ENCODE measurements at places on chromosomes 2 and 18.

DNA sequence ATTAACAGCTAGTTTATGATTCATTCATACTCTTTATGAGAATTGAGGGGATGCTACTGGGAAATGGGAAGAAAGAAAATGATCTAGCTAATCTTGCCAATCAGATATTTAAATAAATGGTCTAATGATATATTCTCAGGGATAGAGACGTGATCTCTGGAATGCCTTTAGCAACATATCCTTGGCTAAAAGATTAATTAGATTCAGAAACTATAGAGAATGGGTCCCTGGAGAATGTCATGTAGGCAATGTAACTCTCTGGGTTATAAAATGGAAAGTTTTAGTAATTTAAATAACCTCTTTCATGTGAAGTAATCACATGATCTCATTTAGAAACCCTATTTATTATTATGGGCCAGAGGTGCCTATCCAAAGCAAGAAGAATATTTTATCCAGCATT lies 771.0 kb upstream of the CDH2 start:
- DNase-seq = no peak

DNA sequence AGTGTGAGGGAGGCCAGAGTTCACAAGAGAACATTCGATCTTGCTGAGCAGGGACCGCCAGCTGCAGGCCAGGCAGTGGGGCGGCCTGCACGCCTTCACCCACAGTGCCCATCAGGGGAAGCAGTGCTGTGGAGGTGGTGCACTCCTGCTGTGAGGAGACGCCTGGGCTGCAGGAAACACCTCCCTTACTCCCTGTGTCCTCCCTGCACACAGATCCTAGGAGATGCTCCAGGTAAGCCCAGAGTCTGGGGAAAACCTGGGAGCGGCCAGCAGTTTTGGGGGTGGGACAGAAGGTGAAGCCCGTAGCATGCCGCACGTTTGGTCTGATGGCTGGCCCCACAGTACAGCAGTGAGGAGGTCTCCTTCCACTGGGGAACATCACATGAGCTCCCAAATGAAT lies 180.8 kb upstream of the RAB6C start:
- no peak for DNase-seq

- DNase-seq = no peak
These were observed 19.2 kb upstream of the GRP start for GRCh38 chr18:59200787-59201186.

- no peak for DNase-seq
These were observed 458.1 kb upstream of the RAB12 start for GRCh38 chr18:8151181-8151580.

DNA sequence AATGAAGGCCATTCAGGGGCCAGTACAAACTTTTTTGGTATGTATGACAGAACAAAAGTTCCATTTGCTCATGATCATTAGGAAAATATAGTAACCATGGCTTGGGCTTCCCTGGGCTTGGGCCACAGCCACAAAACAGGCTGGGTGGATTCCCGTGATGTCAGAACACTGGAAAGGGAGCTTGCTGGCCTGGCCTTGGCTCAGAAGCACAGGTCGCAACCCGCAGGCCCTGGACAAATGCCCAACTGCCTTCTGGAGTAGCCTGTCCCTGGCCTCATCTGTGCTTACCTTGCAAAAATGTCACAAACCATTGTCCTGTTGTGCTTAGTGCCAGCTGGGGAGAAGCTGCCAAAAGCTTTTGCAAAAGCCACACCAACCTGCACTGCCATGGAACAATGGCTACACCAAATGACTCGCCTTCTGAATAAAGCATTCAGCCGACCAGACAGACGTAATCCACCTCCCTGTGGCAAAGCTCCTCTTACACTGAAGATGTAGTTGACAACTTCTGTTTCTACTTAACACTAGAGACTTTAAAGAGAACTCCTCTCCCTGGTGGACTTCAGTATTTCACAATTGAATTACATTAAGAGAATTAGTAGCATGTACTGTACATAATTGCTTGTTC lies 125.5 kb downstream of the ANKRD44 start:
- DNase-seq = no peak

- no peak for DNase-seq
These were observed 115.0 kb upstream of the LGALSL start for GRCh38 chr2:64338910-64339500.

DNA sequence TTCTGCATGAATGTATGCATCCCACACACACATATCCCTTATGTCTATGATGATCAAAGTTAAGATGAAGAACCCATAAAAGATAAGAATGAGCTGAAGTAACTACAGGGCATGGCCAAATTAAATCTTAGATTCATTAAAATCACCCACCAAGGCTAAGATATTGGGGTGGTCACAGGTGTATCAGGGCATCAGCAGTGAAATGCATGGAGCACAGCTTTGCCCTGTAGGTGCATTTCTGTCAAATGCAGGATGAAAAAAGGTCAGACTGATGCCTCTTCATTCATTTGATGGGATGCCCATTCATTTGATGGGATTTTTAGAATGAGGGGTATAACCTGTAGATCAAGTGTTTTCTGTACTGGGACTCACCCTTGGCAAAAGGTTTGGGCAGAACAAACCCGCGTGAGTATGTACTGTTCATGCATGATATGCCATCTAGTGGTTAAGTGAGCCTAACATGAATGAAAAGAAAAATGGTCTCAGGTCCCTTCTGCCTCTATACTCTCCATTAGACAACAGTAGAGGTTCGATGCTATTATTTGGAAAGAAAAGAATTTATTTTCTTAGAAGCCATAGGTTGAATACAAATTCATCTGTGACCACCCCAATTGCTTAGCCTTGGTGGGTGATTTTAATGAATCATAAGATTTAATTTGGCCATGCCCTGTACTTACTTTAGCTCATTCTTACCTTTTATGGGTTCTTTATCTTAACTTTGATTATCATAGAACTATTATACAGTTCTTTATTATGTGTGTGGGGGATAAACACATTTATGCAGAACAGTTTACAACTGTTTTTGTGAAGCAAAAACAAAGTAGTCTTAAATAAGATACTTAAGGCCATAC lies 43.2 kb upstream of the NOSTRIN start:
- DNase-seq = no peak

- DNase-seq = no peak
These were observed 74.1 kb downstream of the CABYR start for GRCh38 chr18:24212939-24213338.

All from SIG-M5 (cell line).